ENCODE measurements at places on chromosomes 3 and 15.

DNA sequence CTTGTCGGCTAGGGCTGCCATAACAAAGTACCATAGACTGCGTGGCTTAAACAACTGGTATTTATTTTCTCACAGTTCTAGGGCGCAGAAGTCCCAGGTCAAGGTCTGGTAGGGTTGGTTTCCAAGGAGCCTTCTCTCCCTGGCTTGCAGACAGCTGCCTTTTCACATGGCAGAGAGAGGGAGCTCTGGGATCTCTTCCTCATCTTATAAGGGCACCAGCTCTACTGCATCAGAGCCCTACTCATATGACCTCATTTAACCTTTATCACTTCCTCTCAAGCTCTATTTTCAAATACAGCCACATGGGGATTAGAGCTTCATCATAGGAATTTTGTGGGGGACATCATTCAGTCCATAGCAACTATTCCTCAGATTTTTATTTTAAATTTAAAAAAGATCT, 17.6 kb upstream of the PAQR9 start:
- no peak for DNase-seq

DNA sequence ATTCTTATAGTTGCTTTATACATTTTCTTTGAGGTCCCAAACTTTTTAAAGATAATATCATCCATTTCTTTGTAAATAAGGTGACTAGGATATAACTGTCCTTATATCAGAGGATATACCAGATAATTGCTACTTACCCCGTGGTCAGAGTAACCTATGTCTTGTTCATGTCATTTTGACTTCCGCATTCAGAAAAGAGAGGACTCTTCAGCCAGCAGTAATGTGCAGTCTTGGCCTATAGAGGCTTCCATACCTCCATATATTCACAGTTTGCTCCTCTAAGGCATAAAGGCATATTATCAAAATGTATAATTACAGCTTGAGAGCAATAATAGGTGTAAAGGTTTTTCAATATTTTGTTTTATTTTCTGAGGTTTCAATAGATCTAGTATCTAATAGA, 38.5 kb downstream of the EPHA6 start:
- DNase-seq: no peak

DNA sequence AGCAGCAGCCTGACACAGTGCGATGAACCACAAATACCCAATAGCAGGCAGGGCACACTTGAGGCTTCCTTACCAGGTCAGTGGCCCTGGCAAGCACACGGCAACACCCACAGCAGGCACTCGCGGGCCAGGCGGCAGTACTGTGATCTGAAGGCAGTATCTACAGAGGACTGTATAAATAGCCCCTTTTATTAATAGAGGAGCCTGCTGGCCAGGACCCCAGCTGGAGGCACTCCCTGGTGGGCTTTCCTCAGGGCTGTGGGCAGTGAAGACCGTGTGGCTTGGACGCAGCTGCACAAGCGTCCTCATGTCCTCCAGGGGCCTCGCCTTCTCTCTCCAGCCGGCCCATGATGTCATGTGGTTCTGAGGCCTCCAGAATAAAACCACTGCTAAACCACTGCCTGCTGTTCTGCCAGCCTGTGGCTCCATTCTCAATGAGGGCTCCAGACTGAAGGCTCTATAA, 44.1 kb downstream of the LRIG1 start:
- no peak for DNase-seq

GRCh38 chr3:173055228-173055933, 85.7 kb downstream of the SPATA16 start:
- DNase-seq: no peak

GRCh38 chr3:17055374-17056276, 170.9 kb downstream of the PLCL2 start:
- DNase-seq: no peak

DNA sequence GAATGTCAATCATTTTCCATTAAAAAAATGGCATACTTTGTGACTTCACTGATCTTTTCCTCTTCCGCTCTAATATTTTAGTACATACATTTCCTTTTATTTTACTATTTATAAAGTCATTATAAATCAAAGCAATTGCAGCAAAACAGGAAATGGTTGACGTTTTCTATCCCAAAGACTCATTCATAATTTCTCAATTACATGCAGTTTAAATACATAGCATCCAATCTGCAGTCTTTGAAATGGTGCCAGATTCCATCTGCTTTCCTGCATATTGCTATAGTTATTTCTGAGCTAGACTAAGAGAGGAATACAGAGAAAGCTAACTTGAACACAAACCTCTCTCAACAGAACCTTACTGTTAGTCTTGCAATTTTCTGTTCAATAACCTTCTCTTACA, 179.8 kb downstream of the ZPLD1 start:
- DNase-seq: no peak

DNA sequence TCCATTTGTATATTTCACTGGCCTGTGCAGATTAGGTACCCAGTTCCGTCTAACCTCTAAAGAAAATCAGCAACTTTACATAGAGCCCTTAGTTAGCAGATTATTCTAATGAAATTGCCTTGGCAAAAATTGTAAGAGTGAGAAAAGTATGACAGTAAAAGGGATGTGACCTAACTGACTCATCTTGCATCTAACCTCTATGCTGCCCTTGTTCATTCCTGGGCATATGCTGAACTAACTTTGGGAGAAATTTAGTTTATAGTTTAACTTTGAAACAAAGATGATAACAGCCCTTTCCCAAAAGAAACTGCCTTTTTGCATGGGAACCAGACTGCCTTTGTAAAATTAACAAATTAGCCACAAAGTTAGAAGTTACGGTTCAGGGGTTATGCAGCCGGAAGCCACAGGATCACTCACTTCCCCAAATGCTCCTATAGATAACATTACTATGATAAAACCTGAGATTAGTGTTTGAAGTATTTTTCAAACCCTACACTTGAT, 839.8 kb upstream of the ALCAM start:
- DNase-seq: no peak

- no peak for DNase-seq
Measured at GRCh38 chr3:157046520-157046919, 113.4 kb downstream of the CCNL1 start.

DNA sequence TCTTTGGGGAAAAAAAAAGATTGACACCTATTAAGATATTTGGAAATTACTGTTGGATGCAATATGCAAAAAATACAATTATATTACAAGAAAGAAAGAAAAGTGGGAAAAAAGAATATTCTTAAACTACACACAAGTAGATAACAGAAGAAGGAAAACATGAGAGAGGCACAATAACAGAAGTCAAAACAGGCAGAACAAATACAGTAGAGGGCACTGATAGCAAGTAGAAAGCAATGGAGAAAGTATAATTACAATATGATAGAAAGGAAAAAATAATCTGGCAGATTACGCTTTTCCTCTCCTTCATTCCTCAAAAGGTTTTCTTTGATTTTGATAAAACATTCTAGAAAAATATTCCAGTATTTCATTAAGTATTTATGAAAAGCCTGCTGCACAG, 72.1 kb downstream of the ADAM10 start:
- DNase-seq: no peak

DNA sequence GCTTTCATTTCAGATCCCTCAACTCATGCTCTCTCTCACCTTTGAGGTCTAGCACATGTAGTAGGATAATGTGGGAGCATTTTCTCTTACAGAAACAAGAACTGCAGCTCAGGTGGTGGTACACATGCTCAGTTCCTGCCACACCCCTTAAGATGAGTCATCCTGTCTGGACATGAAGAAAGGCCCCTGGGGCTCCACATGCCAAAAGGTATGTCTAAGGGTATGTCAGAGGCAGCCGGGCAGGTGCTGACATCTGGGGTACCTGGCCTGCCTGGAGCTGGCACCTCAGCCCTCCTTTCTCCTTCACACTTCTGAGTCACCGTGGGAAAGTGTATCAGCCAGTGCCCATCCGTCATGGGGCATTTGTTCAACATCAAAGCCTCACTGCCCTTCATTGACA, 209.9 kb downstream of the OCA2 start:
- DNase-seq: no peak

GRCh38 chr15:99424978-99425656, 140.7 kb upstream of the MEF2A start:
- DNase-seq: no peak

- no peak for DNase-seq
Measured at GRCh38 chr15:74630284-74631086, 14.8 kb downstream of the CLK3 start.

DNA sequence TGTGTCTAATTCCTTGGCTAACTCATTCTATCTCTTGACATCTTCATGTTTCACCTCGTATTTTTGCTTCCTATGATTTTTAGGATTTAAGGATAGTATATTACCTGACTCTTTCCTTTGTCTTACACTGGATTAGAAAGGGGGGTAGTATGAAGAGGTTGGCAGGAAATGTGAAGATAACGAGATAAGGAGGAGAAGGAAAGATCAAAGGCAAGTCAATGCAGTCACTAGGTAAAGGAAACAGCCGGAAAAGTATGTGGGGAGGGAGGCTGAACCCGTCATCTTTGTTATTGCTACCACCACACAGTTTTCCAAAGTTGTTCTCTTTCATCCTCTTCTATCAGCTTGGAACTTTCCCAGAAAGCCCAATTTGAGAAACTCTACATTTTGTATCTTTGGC, 90.6 kb downstream of the SLC9A9 start:
- DNase-seq: no peak

DNA sequence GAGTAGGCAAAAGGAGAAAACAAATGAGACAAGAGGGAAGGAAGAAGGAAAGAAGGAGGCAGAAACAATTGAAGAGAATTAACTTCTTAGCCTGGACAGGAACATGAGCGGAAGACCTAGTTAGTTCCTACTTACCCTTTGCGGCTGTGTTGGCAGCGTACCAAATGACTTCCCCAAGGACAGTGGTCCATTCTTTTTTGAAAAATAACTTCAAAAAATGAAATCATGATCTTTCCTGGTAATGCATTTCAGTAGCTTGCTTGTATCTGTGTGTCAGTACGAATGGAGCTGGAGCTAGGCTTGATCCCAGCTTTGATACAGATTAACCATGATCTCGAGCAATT, 41.5 kb upstream of the CFAP161 start:
- DNase-seq: no peak

- no peak for DNase-seq
Measured at GRCh38 chr3:197590313-197590962, 34.7 kb upstream of the BDH1 start.

DNA sequence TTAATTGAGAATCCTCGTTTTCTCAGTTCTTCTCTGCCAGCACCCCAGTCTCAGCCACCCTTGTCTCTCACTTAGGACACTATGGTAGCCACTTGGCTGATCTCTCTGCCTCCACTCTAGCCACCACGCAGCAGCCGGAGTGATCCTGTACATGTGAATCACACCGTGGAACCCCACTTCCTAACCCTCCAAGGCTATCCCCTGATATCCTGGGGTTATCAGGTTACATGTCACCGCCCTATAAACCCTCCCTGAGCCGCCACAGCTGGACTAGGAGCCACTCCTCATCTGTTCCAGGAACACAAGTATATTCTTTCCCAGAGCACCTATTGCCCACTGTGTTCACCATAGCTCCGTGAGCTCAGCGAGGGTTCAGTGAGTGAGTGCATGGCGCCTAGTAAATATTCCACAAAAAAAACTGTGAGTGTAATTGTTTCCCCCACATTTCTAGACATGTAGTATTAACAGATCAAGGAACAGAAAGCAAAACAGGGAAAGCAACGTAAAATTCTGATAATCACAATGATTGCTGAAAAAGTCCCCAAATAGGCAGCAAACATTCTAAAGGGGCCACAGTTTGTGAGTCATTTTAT, 661 bp upstream of the PARP14 start:
- DNase-seq: peak; percentile 16

DNA sequence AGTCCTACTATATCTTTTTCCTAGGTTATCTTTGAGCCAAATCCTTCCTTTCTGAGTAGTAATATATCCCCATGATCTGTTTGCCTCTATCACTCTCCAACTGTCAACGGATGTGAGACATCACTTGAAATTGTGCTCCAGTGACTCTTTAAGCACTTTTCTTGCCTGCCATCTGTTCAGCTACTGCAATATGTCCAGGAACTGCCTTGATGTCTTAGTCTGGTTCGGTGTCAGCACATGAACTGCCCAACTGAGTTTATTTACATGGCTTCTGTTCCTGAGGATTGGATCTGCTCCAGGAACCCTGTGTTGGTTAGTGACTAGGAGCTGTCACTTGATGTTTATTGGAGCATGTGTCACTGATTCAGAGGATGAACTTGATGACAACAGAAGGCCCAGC, 116.5 kb downstream of the SLC9A9 start:
- DNase-seq: no peak

GRCh38 chr3:72950372-72950771, 46.2 kb upstream of the PPP4R2 start:
- no peak for DNase-seq

DNA sequence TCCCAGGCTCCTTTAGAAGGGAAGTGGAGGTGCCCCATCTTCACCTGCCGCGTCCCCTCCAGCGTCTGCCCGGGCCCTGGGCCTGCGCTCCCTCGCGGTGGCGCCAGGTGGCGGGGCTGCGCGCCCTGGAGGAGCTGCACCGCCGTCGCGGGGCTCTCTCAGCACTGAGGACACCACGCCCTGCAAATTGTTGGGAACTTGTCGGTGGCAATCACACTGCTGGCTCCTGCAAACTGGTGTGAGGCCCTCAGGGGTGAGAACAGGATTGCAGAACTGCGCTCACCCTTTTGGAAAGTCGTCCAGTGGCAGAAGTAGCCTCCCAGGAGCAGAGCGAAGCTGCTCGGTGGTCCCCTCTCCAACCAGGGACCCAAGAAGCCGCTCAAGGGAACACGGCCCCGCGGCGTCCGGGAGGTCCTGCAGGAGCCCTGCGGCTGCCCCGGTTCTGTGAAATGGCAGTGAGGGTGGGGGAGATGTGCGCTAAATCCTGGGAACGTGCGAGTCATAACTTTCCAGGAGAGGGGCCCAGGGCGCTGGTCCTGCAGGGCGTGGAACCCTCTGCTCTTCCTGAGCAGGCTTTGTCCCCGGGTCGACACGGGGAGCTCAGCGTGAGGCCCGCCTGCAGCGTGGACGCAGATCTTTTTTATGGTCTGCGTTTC, 995 bp upstream of the LRRK1 start:
- DNase-seq: peak; percentile 96

GRCh38 chr3:68458581-68458980, 473.8 kb downstream of the TAFA4 start:
- no peak for DNase-seq

- DNase-seq: no peak
Measured at GRCh38 chr15:96381463-96381862, 51.0 kb downstream of the NR2F2 start.

DNA sequence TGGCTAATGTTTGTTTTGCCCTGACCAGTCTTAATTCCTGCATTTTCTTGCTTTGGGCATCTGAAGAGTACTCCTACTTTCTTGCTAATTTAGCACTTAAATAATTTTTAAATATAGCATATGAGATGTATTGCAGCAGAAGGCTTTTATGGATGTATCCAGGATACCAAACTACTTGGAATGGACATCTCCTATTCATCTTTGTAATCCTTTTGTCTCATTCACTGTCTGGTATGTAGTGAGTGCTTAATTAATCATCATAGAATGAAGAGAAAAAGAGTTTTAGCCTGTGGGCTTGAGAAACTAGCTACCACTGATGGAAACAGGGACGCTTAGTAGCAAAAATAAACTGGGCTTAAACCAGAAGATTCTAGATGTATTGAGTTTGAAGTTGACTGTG, 40.6 kb downstream of the MEX3B start:
- no peak for DNase-seq

GRCh38 chr15:56286213-56286612, 42.5 kb upstream of the RFX7 start:
- peak; percentile 6 for DNase-seq
